Stimulated activated CD4-positive, alpha-beta T cell treated with anti-CD3 and anti-CD28 coated beads, Interleukin-4, amount 100 ng/mL, for 1 hour (primary cell): ENCODE measurements at places on chromosomes 1 and 21.

GRCh38 chr1:55558515-55558914, 343.4 kb upstream of the USP24 start:
- no peak for DNase-seq

- DNase-seq = no peak
These were observed 1057.3 kb downstream of the ADGRL2 start for GRCh38 chr1:82858031-82858430.

- peak; percentile 34 for DNase-seq
These were observed 894 bp downstream of the TCEA3 start for GRCh38 chr1:23423415-23424292.

DNA sequence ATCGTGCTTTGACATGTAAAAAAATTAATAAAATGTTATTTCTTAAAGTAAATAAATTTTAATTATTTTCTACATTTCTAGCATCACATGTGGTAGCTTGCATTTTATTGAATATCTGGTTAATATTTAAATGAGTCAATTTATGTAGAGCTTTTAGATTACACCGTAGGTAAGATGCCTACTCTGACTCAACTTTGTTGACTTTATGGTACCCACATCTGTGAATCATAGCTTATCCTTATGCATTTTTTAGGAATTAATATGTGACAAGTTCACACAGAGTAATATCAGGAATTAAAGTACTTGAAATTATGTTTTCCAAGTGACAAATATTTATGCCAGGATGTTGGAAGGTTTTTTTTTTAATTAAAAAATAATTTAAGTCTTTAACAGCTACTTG, 120.7 kb downstream of the LEPR start:
- DNase-seq = no peak

GRCh38 chr1:229065613-229066012, 205.3 kb upstream of the RAB4A start:
- no peak for DNase-seq

- no peak for DNase-seq
These were observed 107.0 kb upstream of the KRTAP19-8 start for GRCh38 chr21:31145274-31145673.

GRCh38 chr1:90724926-90725656, 8.0 kb upstream of the BARHL2 start:
- DNase-seq = no peak

GRCh38 chr1:186715887-186716809, 35.9 kb upstream of the PTGS2 start:
- DNase-seq = no peak
